ENCODE measurements at places on chromosomes 1 and 21. TPM values are rescaled to one million over a fixed set of nuclear protein-coding genes. Genes with fewer than 3 reads are reported as not detected.

GRCh38 chr1:237270353-237270752, 228.4 kb downstream of the RYR2 start:
- no peaks in the 10 kb centered on the region for H3K36me3 ChIP-seq
- no peaks in the 10 kb centered on the region for H3K27me3 ChIP-seq
- H3K4me3 ChIP-seq: no peak overlapping the region
- DNase-seq: no peak
- no peaks in the 10 kb centered on the region for H3K4me1 ChIP-seq
- no peak overlapping the region for H3K27ac ChIP-seq

DNA sequence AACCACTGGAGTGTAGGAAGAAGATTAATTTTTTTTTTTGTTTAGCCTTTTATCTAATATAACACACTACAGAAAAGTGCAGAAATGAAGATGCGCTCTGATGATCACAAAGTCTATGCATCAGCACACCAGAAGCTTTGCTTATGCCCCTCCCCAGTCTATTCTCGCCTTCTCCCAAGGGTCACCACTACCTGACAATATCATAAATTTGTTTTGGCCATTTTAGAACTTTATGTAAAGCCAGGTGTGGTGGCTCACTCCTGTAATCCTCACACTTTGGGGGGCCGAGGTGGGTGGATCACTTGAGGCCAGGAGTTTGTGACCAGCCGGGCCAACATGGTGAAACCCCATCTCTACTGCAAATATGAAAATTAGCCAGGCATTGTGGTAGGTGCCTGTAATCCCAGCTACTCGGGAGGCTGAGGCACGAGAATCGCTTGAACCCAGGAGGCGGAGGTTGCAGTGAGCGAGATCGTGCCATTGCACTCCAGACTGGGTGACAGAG, 231.3 kb downstream of the FOXD2 start:
- H3K4me1 ChIP-seq: no peaks in the 10 kb centered on the region
- no peaks in the 10 kb centered on the region for H3K36me3 ChIP-seq
- H3K27ac ChIP-seq: no peak overlapping the region
- no peaks in the 10 kb centered on the region for H3K27me3 ChIP-seq
- DNase-seq: peak; percentile 5
- H3K4me3 ChIP-seq: no peak overlapping the region

DNA sequence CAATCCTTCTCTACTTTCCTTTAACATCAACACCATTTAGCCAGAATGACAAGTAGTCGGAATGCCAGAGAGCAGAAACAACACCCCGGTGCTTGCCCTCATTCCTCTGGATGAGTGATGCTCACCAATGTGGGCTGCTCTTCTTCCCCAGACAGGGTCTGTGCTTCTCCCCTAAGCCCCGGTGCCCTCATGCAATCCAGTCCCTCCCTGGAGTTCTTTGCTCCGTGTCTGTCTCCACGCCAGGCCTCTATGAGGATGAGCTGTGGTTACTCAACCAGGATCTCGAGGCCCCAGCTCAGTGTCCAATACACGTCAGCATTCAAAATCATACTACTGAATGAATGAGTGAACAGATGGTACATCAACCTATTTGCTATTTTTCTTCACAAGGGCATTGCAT, 29.7 kb upstream of the PDE9A start:
- DNase-seq: no peak
- H3K27ac ChIP-seq: no peak overlapping the region
- H3K4me3 ChIP-seq: no peak overlapping the region
- H3K27me3 ChIP-seq: no peaks in the 10 kb centered on the region
- H3K4me1 ChIP-seq: no peaks in the 10 kb centered on the region

DNA sequence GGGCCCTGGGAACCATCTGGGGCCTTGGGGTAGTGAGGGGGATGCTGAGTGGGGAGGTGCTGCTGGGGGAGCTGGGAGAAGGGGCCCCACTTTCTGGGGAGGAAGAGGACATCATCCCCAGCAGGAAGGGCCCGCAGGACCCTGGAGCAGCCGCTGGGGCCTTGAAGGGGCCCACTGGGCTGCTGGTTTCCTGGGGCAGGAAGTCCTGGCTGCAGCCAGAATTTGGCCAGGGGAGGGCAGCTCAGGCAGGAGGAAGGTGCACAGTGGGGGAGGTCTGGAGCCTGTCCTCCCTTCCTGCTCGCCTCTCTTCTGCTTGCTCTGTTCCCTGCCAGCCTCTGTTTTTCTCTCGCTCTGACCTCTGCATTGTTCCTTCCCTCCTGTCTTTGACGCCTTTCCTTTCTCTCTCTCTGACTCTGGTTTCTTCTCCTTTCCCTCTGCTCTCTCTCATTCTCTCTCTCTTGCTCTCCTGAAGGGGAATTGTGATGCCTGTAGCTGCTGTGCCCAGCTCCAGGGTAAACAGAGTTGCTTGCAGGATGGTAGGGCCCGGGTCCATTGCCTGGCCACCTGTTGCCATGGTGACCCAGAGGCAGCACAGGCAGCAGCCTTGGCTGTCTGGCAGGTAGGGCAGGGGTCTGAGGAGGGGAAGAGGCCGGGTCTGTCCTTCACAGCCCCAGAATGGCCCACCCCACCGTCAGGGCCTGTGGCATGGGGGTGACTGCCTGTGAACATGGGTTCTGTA, 23.9 kb downstream of the ACOT11 start:
- no peaks in the 10 kb centered on the region for H3K4me1 ChIP-seq
- no peak overlapping the region for H3K27ac ChIP-seq
- no peak overlapping the region for H3K4me3 ChIP-seq
- DNase-seq: no peak

DNA sequence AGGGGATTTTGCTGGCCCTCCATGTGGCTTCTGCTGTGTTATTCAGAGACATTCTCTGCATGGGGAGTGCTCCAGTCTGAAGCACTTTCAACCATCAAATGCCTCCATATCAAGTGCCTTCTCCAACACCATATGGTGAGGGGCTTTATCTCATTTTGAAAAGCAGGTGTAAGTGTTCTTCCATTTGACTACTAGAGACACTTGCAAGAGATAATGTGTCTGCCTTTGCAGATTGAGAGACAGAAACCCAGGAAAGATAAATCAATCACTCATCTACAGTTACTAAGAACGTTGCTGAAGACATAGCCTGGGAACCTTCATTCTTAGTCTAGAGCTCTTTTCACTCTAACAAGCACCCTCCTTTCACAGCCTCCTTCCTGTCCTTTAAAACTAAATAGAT, 29.5 kb upstream of the REG4 start:
- DNase-seq: no peak
- no peaks in the 10 kb centered on the region for H3K36me3 ChIP-seq
- no peak overlapping the region for H3K4me3 ChIP-seq
- no peak overlapping the region for H3K27ac ChIP-seq

DNA sequence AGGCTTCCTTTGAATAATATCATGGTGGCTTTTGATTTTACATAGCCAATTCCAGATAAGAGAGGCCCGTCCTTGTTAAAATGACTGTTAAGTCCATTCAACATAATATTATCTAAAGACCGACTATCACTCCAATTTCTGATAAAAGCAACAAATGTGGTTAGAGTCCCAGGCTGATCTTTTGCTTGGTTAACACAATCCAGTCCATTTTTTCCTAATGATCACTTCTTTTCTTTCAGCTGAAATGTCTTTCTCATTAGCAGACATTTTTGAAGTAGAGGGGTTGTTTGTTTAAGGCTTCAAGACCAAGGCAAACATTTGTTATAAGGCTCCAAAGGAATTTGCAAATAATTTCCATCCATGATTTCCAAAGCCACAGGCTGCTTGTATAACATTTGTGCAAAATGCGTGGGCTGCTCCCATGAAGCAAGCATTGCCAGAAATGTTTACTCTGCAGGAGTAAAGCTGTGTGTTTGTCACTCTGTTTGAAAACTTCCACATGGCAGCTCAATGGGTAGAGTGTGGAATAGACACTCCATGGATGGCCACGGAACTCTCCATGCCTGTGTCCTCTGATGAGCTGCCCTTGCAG, 111.5 kb downstream of the PSMG1 start:
- peak overlapping the region; percentile 16 for H3K27ac ChIP-seq
- DNase-seq: no peak
- no peaks in the 10 kb centered on the region for H3K4me1 ChIP-seq
- H3K27me3 ChIP-seq: no peaks in the 10 kb centered on the region
- H3K4me3 ChIP-seq: no peak overlapping the region
- no peaks in the 10 kb centered on the region for H3K36me3 ChIP-seq

DNA sequence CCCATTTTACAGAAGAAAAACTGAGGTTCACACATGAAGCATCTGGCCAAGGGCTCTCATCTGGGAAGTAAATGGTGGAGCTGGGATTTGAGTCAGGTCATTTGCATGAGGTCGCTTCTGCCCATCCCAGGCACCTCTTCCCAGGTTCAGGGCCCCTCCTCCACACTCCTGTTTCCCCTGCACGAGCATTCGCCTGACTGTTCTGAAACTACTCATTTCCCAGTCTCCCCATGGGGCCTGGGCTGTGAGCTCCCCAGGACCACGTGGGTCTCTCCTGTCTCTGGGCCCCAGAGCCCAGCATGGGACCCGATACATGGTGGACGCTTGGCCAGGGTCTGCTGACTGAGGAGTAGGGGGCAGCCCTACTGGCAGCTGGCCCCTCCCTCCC, 360.8 kb downstream of the MATN1 start:
- no peak overlapping the region for H3K4me3 ChIP-seq
- no peaks in the 10 kb centered on the region for H3K27me3 ChIP-seq
- no peak for DNase-seq

DNA sequence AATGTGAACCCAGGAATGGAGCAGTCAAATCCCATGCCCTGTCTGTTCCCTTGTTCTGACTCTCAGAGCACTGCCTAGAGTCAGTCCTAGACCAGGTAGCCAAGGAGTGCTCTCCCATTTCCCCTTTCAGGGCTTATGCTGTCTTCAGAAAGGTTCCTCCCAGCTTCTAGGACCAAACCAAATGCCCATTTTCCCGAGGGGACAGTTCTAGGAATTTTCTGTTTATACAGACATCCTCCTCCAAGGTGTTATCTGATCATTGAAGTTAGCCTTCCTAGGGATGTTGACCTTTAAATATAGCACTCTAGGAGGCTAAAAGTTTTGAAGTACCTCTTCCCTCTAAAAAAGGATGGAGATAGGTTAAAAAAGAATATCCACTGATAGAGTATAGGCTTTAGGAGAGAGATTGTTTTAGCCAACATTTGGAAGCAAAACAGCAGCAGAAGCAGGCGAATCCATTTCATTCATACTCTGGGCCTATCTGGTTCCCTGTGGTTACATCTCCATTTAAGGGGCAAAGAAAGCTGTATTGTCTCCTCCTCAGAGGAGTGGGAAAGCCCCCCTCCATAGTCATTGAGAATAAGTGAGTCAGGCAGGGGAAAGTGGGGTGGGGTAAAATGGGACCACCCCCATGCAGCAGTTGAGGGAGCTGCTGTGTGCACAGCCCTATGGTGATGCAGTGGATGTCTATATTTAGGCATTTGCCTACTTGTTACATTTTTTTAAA, 126.5 kb downstream of the SPATA46 start:
- no peak for DNase-seq
- H3K4me1 ChIP-seq: no peaks in the 10 kb centered on the region
- H3K27ac ChIP-seq: no peak overlapping the region
- H3K36me3 ChIP-seq: no peaks in the 10 kb centered on the region
- H3K27me3 ChIP-seq: no peaks in the 10 kb centered on the region
- H3K4me3 ChIP-seq: no peak overlapping the region

DNA sequence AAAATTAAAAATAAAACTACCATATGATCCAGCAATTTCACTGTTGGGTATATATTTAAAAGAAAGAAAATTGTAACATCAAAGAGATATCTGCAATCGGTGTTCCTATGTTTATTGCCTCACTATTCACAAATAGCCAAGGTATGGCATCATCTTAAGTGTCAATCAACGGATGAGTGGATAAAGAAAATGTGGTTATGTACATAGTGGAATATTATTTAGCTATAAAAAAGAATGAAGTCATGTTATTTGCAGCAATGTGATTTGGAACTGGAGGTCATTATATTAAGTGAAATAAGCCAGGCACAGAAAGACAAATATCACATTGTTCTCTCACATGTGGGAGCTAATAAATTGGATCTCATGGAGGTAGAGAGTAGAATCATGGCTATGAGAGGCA, 76.3 kb downstream of the RD3 start:
- no peaks in the 10 kb centered on the region for H3K36me3 ChIP-seq
- H3K27me3 ChIP-seq: no peaks in the 10 kb centered on the region

- H3K4me3 ChIP-seq: no peak overlapping the region
- no peaks in the 10 kb centered on the region for H3K36me3 ChIP-seq
Observed at GRCh38 chr1:214401666-214402065, 120.7 kb downstream of the SMYD2 start.

DNA sequence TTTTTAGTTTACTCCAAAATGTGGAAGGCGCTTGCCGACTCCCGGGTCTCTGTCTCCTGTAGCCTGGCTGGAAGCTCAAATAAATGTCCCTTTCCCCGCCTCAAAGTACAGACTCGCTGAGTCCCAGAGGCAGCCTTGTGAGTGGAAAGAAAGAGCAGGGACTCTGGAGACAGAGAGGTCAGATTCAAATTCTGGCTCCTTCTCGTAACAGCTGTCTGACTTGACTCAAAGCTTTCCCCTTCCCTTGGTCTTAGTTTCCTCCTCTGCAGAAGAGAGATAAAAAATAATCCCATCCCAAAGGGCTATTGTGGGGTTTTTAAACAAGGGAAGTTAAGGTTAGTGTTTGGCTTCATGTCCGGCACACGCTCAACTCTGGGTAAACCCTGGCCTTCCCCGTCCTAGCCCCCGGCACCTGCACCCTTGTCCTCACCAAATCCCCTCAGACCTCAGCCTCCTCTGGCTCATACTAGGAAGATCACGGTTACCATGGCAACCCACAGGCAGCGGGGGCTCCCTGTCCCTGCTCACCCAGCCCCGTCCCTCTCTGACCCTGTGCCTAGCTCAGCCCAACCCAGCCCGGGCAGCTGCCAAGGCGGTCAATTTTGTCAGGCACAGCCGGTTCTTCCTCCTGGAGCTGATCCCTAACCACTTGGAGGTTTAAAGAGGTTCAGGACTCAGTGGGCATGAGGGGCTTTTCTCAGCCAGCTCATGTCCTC, 49.2 kb upstream of the IGSF21 start:
- no peaks in the 10 kb centered on the region for H3K4me1 ChIP-seq
- no peaks in the 10 kb centered on the region for H3K27me3 ChIP-seq
- H3K4me3 ChIP-seq: no peak overlapping the region
- H3K36me3 ChIP-seq: no peaks in the 10 kb centered on the region
- H3K27ac ChIP-seq: no peak overlapping the region
- DNase-seq: no peak

GRCh38 chr1:100290291-100290690, 24.3 kb downstream of the RTCA start:
- DNase-seq: no peak
- peaks cover 13% of the 10 kb centered on the region for H3K36me3 ChIP-seq
- no peak overlapping the region for H3K27ac ChIP-seq
- H3K4me3 ChIP-seq: no peak overlapping the region

GRCh38 chr1:212644866-212645545, 36.4 kb downstream of the ATF3 start:
- H3K27ac ChIP-seq: no peak overlapping the region
- no peaks in the 10 kb centered on the region for H3K36me3 ChIP-seq
- no peaks in the 10 kb centered on the region for H3K27me3 ChIP-seq
- no peak overlapping the region for H3K4me3 ChIP-seq
- no peaks in the 10 kb centered on the region for H3K4me1 ChIP-seq
- no peak for DNase-seq

GRCh38 chr1:86821956-86822355, 92.0 kb downstream of the SELENOF start:
- H3K4me3 ChIP-seq: no peak overlapping the region
- H3K4me1 ChIP-seq: no peaks in the 10 kb centered on the region
- no peaks in the 10 kb centered on the region for H3K36me3 ChIP-seq
- H3K27me3 ChIP-seq: no peaks in the 10 kb centered on the region
- no peak overlapping the region for H3K27ac ChIP-seq
- DNase-seq: no peak

FHL3 gene
- total RNA-seq: 7.8 TPM

ERI3 gene
- total RNA-seq: 58.2 TPM

MARCKSL1 gene
- 174 TPM for total RNA-seq

MARK1 gene
- 1.8 TPM for total RNA-seq

FAM177B gene
- total RNA-seq: 8.5 TPM

DMRTA2 gene
- total RNA-seq: not detected

PLA2G2C gene
- total RNA-seq: not detected

GUCA2B gene
- 44.5 TPM for total RNA-seq

Data from colonic mucosa (tissue), 4 donors.